Foreskin fibroblast (primary cell): ENCODE measurements at places on chromosomes 5 and 9.

GRCh38 chr5:136840601-136841000 is 475.3 kb upstream of the TRPC7 start:
- no peak for DNase-seq

DNA sequence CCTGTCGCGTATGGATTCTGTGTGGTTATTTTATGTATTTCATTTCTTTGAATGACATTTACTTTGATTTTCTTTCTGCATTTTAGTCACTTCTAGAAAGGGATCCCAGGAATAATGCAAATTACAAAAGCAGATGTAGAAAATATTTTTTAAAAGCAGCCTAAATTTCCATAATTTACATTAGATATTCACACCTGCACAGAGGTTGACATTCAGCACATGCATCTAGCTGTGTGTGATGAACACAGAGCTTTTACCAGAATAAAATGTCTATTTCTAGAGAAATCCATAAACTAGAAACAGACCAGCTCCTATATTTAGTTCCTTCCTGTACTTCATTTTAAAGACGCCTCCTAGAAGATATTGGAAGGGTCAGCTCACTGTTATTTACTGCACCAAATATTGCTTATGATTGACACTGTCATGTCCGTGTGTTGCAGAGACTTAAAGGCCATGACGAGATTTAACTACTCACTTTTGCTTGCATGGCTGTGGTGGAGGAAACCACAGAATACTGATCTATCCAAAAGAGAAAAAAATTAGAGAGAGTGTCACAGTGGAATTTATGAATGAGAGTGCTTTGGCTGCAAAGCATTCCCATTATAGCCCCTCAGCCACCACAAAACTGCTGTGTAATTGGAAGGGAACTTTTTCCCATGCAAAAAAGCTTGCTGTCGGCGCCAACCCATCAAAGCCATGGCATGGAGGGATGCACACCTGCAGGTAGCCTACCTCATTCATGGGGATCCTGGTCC is 58.1 kb downstream of the EBF1 start:
- DNase-seq: no peak

- DNase-seq: no peak
These were observed 1.6 kb downstream of the FASTKD3 start for GRCh38 chr5:7867260-7867659.

DNA sequence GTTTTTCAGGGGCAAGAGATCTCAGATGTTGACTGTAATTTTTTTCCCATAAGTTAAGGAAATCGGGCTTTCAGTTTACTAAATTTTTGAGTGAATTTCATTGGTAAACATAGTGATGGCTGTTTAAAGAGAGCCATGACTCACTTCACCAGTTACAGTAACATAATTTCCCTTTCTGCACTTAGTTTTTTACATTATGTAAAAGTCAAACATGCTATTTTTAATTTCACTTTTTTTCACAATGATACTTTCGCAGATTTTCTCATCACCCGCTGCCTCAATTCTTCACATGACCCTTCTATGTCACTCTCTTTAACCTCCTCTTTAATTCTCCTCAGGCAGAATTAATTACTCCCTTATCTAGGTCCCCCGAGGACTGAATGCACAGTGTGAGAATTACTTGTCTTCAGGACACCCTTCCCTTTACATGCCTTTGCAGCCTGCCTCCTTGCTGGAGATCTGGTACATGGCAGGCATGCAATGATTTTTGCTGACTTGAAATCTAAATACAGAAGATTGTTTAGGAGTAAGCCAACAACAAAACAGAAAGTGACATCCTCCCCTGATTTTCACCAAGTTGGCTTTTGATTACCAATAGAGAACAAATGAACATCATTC is 217.5 kb upstream of the S1PR3 start:
- DNase-seq: peak; percentile 46

DNA sequence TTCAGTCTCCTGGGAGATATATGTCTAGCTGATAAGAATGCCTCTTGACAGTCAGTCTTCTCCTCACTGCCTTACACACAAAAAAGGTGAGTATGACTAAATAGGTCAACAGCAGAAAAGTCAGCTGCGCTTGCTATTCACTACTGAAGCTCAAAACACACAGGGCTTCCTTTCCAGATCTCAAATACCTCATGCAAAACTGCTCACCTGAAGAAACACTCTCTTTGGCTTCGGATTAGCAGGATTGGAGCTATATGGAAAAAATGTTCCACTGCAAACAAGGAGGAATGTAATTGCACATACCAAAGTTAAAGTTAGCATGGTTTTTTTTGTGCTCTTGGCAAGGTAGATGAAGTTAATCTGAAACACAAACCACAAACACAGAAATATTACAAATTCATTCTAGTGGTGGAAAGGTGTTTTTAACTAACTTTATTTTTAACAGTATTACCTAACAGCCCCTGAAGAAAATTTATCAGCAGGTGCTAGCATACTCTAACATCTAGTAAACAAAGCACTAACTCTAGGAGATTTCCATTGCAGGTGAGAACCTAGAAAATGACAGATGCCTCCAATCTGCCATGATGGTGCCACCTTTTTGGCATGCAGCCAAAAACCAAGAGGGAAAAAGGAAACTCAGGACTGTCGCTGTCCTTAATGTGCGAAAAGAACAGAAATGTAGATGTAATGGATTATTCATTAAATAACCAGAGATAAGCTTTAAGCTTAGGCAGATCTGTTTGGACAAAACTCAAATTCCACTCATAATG is 31.8 kb downstream of the ERMP1 start:
- no peak for DNase-seq

- peak; percentile 9 for DNase-seq
These were observed 142.9 kb downstream of the CDK5RAP2 start for GRCh38 chr9:120436983-120437475.
